ENCODE measurements at places on chromosomes 11 and 22.

GRCh38 chr11:57237204-57237681 lies at the start of gene APLNR:
Gene APLNR, minus strand, starts transcription at chr11:57237250. Its CDS starts 246 bp downstream, at chr11:57237004.
- no peak for DNase-seq

DNA sequence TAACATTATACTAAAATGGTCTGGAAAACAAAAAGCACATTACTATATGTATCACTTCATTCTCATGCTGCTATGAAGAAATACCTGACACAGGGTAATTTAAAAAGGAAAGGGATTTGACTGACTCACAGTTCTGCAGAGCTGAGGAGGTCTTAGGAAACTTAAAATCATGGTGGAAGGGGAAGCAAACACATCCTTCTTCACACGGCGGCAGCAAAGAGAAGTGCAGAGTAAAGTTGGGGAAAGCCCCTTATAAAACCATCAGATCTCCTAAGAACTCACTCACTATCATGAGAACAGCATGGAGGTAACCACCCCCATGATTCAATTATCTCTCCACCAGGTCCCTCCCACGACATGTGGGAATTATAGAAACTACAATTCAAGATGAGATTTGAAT lies 60.0 kb downstream of the FAM181B start:
- no peak for DNase-seq

DNA sequence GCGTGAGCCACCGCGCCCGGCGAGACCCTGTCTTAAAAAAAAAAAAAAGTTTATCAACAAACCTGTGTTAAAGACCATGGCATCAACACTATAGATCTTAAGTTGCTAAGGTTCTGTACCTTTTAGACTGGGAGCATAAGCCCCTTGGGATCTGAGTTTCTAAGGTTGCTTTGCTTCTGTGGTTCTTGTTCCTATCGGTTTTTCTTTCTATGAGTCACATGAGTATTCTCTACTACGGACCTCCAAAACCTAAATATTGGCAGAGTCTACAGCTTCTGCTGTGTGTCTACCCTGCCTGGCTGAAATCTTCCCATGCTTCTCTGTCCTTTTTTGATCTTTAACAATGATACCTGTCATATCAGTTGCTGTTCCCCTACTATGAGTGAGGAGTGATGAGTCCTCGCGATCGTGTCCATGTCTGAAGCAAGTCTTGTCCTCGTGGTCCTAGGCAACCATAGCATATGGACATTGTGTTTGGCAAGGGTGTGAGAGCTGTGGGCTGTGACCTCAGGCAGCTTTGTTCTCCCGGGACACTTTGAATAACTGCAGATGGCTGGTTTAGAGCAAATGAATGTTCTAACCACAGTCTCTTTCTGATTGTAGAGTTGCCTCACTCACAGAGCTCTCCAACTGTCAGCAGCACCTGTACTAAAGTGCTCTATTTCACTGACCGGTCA lies 9.0 kb upstream of the DLAT start:
- DNase-seq, result no peak

DNA sequence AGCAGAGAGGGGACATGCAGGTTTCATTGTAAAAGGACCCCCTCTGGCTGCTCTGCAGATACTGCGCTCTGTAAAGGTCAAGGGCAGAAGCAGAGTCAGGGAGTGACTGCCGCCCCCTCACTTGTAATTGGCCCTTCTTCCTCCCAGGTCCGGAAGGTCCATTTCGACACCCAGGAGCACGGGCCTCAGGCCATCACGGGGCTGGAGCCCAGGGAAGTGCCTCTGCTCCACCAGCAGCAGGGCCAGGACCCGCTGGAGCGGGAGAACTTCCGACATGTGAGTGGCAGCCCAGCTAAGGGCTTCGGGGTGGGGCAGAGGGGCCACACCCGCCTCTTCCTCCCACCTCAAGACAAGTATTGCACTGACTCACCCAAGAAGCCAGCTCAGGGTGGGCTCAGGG lies 24.0 kb upstream of the LRRC10B start:
- peak; percentile 42 for DNase-seq

GRCh38 chr11:8068605-8069221 lies 12.3 kb upstream of the TUB start:
- peak; percentile 76 for DNase-seq

- DNase-seq, result no peak
Observed at GRCh38 chr22:42905702-42906183, 48.7 kb upstream of the ARFGAP3 start.

- DNase-seq, result peak; percentile 77
Observed at GRCh38 chr11:120929664-120930154, 94.2 kb upstream of the TBCEL start.

DNA sequence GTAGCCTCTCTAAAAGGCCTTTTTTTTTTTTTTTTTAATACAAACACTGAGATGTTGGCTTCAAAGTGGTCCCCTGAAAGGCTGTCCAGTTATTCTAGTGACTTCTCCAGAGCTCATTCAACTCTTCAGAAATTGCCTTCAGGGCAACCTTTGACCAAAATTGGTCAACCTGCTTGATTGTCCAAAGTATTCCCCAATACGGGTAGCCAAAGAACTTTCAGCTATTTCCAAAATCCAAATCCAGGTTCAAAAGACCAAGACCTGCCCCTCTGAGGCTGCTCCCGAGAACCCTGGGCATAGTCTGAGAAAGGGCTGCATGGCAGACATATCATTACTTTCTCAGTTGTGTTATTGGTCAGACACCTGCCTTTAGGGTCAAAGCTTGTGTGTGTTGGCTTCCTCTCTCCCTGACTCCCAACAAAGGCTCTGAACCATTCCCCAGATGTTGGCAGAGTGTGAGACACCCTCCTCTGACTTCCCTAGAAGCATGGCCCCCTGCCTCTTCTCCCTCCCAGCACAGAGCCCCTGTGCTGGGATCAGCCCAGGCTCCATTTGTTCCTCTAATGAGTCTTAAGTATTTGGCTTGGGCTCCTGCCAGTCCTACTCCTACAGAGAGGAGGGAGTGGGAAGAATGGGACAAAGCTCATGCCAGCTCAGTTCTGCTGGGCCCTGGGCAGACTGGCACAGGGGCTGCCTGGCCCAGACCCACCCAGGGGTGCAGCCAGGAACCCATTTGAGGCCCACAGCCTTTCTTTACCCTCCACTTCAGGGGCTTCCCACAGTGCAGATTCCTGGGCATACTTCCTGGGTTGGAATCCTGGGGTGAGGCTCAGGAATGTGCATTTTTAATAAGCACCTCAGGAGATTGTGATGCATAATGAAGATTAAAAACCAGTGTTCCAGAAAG lies 30.3 kb downstream of the TNKS1BP1 start:
- peak; percentile 68 for DNase-seq

DNA sequence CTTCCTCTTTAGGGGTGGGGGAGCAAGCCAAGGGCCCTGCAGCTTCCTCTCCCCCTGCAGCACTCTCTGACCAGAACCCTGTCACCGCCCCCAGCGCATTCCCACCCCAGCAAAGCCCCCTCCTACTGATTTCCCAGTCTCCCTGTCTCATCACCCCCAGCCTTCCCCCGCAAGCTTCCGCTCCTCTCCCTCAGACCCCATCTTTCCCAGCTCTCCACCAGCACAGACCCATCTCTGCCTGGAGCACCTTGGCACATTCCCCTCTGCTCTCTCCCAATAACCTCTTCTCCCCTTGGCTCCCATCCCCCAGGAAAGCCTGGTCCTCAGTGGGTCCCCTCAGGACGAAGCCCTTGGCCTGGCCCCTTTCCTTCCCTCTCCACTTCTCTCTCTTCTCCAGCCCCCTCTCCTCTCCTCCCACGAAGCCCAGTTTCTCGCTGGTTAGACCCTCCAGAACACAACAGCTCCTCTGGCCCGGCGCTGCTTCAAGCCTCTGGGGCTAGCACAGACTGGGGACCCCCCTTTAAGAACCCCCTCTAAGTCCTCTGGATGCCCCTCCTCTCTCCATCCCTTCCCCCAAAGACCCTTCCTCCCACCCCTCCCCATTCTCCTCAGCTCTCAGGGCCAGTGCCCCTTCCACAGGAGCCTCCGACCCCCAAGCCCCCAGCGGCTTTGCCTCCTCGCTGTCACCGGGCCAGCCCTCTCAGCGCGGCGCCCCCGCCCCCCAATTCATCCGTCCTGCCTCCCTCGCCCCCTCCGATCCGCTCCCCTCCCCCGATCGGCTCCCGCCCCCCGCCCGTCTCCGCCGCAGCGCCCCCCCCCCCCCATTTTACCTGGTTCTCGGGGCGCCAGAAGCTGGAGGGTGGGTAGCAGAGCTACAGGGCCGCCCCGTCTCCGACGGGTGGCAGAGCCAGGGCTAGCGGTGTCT lies 594 bp downstream of the NRXN2 start:
- peak; percentile 65 for DNase-seq

DNA sequence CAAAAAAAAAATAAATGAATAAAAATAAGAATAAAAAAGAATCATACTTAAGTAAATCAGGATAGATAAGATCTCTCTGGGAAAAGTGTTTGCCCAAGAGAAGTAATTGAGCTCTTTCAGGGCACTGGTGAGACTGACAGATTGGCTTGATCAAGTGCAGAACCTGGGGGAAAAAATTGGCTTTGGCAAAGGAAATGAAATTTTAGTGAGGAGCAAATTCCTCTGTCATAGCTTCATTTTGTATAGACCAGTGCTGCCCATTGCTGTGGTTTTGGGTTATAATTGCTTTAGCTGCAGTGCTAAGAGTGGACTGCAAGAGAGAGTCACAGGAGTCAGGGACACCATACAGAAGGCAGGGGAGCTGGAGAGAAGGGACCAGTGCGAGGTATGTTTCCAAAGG lies 35.7 kb downstream of the SFI1 start:
- no peak for DNase-seq

- no peak for DNase-seq
Observed at GRCh38 chr22:26615149-26615548, 2.7 kb downstream of the CRYBB1 start.

GRCh38 chr22:27879923-27880322 lies 39.1 kb downstream of the PITPNB start:
- no peak for DNase-seq

- DNase-seq, result peak; percentile 9
Observed at GRCh38 chr11:76074148-76075095, 131.9 kb downstream of the WNT11 start.

GRCh38 chr11:130671801-130672700 lies 223.6 kb downstream of the ADAMTS15 start:
- peak; percentile 95 for DNase-seq

GRCh38 chr11:103633068-103633788 lies 403.2 kb upstream of the DDI1 start:
- peak; percentile 44 for DNase-seq

DNA sequence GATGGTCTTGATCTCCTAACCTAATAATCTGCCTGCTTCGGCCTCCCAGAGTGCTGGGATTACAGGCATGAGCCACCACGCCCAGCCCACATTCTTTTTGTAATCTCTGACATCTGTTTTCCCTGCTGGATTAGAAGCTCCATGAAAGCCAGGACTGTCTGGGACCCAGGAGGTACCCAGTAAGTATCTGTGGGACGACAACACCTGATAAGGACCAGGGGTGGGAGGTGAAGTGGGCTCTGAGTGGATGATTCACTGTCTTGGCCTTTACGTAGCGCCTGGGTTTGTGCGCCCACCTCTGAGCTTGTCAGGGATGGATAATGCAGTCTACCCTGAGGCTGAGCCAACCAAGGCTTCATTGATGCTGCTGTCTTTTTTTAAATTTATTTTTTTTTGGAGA lies 118.8 kb downstream of the ABTB2 start:
- no peak for DNase-seq

DNA sequence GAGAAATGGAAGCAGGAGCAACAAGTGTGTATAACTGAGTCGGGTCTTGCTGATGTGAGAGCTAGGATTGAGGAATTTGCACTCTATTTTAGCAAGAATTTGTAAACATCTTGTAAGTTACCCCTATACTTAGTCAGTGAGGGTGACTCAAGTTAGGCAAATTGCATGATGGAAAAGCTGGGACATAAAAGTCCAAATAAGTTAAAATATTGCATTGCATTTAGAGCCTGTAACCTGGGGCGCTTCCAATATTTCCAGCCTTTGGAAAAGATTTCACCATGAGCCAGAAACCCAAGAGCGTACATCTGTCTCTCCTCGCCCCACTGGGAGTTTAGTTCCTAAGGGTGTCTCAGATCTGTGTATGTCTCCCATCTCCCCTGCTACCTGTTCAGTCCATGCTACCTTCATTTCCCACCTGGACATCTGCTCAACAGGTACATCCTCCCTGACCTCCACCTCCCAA lies 37.0 kb upstream of the ACCSL start:
- no peak for DNase-seq

- peak; percentile 39 for DNase-seq
Observed at GRCh38 chr11:8019314-8020243, 32.4 kb downstream of the EIF3F start.

- DNase-seq, result peak; percentile 76
Observed at GRCh38 chr22:40728731-40729189, 49.5 kb downstream of the MCHR1 start.

- no peak for DNase-seq
Observed at GRCh38 chr11:3834664-3835461, 5.9 kb downstream of the RHOG start.

DNA sequence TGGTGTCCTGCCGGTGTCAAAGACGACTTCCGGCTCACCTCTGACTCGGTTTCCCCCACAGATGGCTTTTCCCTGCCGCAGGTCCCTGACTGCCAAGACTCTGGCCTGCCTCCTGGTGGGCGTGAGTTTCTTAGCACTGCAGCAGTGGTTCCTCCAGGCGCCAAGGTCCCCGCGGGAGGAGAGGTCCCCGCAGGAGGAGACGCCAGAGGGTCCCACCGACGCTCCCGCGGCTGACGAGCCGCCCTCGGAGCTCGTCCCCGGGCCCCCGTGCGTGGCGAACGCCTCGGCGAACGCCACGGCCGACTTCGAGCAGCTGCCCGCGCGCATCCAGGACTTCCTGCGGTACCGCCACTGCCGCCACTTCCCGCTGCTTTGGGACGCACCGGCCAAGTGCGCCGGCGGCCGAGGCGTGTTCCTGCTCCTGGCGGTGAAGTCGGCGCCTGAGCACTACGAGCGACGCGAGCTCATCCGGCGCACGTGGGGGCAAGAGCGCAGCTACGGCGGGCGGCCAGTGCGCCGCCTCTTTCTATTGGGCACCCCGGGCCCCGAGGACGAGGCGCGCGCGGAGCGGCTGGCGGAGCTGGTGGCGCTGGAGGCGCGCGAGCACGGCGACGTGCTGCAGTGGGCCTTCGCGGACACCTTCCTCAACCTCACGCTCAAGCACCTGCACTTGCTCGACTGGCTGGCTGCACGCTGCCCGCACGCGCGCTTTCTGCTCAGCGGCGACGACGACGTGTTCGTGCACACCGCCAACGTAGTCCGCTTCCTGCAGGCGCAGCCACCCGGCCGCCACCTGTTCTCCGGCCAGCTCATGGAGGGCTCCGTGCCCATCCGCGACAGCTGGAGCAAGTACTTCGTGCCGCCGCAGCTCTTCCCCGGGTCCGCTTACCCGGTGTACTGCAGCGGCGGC lies 5.5 kb downstream of the B3GNT6 start:
- peak; percentile 64 for DNase-seq

DNA sequence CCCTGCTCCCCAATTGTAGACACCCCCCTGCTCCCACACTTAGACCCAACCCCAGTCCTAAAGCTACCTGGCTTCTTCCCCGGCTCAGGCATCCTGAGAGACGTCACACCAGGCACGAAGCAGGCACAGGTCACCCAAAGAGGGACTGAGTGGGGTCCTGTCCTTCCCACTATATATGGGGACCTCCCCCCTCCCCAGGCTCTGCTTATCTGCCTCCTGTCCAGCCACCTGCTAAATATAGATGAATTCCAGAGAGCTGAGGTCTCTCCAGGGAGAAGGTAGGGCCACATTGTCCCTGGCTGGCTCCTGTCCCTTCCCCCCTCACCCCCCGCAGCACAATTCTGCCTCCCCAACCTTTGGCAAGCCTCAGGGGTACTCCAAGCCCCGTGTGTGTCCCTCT lies at the start of gene MYBPC3:
Gene MYBPC3 (minus strand): TSS at position 147 of the 400 bp plus-strand sequence. CDS start 55 bp downstream, at position 92.
- DNase-seq, result no peak
